ENCODE measurements at places on chromosomes 7 and 10. TPM values are rescaled to one million over a fixed set of nuclear protein-coding genes. Genes with fewer than 3 reads are reported as not detected.

TMEM196 gene
- not detected for polyA plus RNA-seq

GNGT1 gene
- polyA plus RNA-seq: not detected

FAM237B gene
- not detected for polyA plus RNA-seq

DNA sequence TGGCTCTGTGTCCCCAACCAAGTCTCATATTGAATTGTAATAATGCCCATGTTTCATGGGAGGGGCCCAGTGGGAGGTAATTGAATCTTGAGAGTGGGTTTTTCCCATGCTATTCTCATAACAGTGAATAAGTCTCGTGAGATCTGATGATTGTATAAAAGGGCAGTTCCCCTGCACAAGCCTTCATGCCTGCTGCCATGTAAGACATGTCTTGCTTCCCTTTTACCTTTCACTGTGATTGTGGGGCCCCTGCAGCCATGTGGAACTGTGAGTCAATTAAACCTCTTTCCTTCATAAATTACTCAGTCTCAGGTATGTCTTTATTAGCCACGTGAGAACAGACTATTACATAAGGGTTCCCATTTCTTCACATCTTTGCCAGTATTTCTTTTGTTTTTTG lies 97.1 kb upstream of the CPXM2 start:
- DNase-seq: no peak
- no peak overlapping the region for H3K4me3 ChIP-seq
- peaks cover 10% of the 10 kb centered on the region for H3K36me3 ChIP-seq
- peaks cover 68% of the 10 kb centered on the region for H3K27me3 ChIP-seq

- peak overlapping the region; percentile 36 for H3K27ac ChIP-seq
- peak; percentile 44 for DNase-seq
- H3K4me3 ChIP-seq: no peak overlapping the region
- no peaks in the 10 kb centered on the region for H3K27me3 ChIP-seq
- no peaks in the 10 kb centered on the region for H3K36me3 ChIP-seq
These were observed 63.4 kb upstream of the DNAJB6 start for GRCh38 chr7:157273208-157274093.

DNA sequence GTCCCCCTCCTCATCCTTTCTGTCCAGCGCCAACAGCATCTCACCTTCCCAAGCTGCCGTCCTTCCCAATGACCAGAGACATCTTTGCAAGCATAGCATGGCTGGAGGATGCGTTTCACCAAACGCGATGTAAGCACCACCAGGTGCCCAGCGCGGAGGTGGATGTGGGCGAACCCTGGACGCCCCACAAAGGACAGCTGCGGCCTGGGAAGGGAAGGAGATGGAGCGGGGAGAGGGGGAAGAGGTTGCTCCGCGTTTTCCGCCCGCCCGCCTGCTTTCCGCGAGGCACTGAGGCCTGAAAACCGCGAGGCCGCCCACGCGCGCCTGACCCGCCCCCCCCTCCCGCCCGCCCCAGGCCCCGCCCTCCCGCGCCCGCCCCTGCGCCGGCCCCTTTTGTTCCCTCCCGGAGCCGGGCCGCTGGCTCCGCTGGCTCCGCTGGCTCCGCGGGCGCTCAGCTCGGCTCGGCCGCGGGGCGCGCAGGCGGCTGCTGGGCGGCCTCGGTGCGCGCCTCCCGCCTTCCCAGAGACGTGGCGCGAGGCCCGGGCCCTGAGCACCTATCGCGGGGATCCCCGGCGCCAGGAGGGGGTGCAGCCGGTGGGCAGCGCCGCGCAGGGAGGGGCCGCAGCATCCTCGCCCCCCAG lies at the start of gene CLIP2:
Gene CLIP2, plus strand, starts transcription at position 390 of the 641 bp plus-strand sequence. CDS start 28,140 bp downstream, outside the sequence.
- DNase-seq: peak; percentile 65
- H3K27ac ChIP-seq: peak within 1 kb of the TSS; percentile 84
- peaks cover 57% of the 10 kb centered on the region for H3K4me1 ChIP-seq
- H3K4me3 ChIP-seq: peak within 1 kb of the TSS; percentile 96
- H3K27me3 ChIP-seq: no peaks in the 10 kb centered on the region
- H3K36me3 ChIP-seq: no peaks in the 10 kb centered on the region
